ENCODE measurements at places on chromosomes 12 and 14.

GRCh38 chr12:111569363-111570083 lies 29.6 kb downstream of the ATXN2 start:
- no peak overlapping the region for H3K4me3 ChIP-seq
- peaks cover 10% of the 10 kb centered on the region for H3K4me1 ChIP-seq
- no peaks in the 10 kb centered on the region for H3K27me3 ChIP-seq
- DNase-seq: no peak

DNA sequence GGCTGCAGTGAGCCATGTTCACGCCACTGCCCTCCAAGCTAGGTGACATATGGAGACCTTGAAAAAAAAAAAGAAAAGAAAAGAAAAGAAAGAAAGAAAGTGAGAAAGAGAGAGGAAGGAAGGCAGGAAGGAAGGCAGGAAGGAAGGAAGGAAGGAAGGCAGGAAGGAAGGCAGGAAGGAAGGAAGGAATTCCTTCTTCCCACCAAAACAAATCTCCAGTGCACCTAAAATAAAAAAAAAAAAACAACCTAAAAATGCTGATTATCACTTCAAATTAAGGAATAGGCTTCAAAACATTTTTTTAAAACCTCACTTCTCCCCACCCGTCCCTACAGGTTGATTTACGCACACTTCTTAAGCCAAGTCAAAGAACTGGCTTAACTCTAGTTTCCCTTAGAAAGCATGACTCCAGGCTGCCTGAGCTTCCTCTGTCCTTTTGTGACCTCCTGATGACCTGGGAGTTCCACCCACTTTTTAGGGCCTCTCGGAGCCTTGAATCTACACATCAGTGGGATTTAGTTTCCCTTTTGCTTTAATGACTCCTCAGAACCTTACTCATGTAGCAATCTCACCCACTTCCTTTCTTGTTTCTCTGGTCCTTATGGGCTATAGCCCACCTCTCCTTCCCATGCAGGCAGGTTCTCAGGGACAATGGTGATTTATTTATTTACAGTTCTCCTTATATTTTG lies 18.6 kb downstream of the DUSP6 start:
- DNase-seq: no peak
- peaks cover 3% of the 10 kb centered on the region for H3K27me3 ChIP-seq
- peak overlapping the region; percentile 35 for H3K4me3 ChIP-seq
- no peak overlapping the region for H3K27ac ChIP-seq
- peaks cover 11% of the 10 kb centered on the region for H3K4me1 ChIP-seq

- DNase-seq: no peak
- H3K36me3 ChIP-seq: no peaks in the 10 kb centered on the region
- no peak overlapping the region for H3K4me3 ChIP-seq
- H3K27me3 ChIP-seq: peaks cover 2% of the 10 kb centered on the region
- H3K4me1 ChIP-seq: no peaks in the 10 kb centered on the region
These were observed 1435.9 kb upstream of the TMEM132C start for GRCh38 chr12:126830778-126831680.

DNA sequence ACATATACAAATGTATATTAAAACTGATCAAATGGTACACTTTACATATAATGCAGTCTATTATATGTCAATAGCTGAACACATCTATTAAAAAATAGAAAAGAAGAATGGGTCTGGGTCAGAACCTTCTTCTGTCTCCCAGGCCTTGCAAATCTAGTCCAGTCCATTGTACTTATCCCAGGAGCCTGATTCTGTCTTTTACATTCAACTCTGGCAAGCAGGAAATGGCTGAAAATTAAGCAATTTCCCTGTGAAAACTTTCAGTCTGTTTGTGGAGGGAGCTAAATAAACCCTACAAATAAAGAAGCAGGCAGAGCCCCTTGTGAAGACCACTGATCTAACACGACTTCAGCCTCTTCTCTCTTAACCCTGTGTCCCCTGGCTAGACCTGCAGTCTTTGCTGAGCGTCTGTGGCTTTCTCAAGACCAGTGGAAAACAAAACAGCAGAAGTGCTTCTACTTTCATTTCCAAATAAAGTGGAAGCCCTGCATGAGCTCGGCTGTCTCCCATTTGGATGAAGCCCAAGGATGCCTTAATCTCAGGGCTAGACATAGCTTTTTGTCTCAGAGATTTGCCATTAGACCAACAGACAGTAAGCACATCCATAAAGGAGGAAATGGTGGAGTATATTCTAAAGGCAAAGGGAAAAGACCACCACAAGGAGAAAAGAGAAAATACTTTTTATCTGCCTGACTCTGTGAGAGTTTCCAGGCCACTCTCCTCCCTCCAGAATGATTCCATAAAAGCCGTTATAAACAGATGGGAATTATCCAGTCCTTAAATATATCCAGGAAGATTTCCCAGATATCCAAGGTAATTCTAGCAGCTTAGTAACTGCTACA lies 48.2 kb downstream of the CRACR2A start:
- H3K27ac ChIP-seq: no peak overlapping the region
- no peak overlapping the region for H3K4me3 ChIP-seq
- no peak for DNase-seq
- H3K27me3 ChIP-seq: no peaks in the 10 kb centered on the region

- no peaks in the 10 kb centered on the region for H3K27me3 ChIP-seq
- peaks cover 69% of the 10 kb centered on the region for H3K36me3 ChIP-seq
- H3K27ac ChIP-seq: peak overlapping the region; percentile 74
These were observed 7.9 kb upstream of the ITFG2 start for GRCh38 chr12:2804393-2805142.

GRCh38 chr12:113142173-113142885 lies 6.8 kb upstream of the RASAL1 start:
- H3K4me3 ChIP-seq: peak overlapping the region; percentile 19
- H3K4me1 ChIP-seq: peaks cover 25% of the 10 kb centered on the region
- no peaks in the 10 kb centered on the region for H3K36me3 ChIP-seq
- no peak for DNase-seq
- peak overlapping the region; percentile 88 for H3K27ac ChIP-seq

DNA sequence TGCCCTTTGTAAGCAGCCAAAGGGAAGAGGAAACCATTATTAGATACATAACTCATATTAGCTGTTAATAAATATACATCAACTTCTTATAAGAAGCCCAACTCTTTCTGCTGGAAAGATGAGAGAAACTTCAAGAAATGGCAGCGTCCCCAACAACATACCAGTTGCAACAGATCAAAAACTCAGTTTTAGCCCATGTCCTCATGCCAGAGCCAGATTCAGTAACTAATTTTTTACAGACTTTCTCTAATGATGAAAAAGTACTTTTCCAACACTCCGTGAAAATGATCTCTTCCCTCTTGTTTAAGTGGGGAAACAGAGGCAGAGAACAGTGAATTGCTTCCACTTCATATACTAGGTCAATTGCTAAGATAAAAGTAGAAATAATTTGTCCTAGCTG lies 206.8 kb upstream of the NUDT4 start:
- DNase-seq: no peak
- H3K27me3 ChIP-seq: no peaks in the 10 kb centered on the region
- no peak overlapping the region for H3K4me3 ChIP-seq
- H3K4me1 ChIP-seq: peaks cover 34% of the 10 kb centered on the region

- no peaks in the 10 kb centered on the region for H3K27me3 ChIP-seq
- no peaks in the 10 kb centered on the region for H3K36me3 ChIP-seq
- no peak overlapping the region for H3K4me3 ChIP-seq
These were observed 514.2 kb downstream of the VRK1 start for GRCh38 chr14:97311411-97311810.

DNA sequence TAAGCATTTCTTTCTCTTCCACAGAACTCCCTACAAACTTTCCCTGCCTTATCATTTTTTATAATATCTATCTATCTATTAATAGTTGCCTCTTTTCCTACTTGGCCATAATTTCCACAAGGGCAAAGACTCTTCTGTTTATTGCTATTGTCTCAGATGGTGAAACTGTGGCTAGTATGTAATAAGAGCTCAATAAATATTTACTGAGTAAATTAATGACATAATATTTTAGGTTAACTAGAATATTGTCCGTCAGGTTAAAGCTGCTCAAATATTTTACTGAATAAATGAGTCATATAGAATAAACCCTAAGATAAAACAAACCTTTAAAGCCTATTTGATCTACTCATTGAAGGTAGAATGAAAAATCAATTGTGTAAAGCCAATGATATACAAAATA lies 240.5 kb downstream of the PPFIA2 start:
- no peaks in the 10 kb centered on the region for H3K36me3 ChIP-seq
- DNase-seq: no peak
- H3K4me3 ChIP-seq: no peak overlapping the region
- H3K27me3 ChIP-seq: no peaks in the 10 kb centered on the region
- no peak overlapping the region for H3K27ac ChIP-seq

DNA sequence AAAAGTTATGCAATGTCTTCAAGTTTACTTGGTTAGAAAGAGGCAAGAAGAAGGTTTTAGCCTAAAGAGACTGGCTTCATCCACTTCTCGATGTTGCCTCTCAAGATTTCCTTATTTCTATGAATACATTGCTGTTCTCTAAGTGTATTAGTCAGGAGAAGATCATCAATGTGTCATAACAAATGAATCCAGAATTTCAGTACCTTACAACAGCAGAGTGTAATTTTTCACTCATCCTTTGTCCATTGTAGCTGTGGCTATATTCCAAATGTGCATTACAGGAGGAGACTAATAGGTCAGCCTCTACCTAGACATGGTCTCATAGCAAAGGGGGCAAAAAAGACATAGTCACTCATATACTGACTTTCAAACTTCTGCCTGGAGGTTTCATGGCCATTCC lies 579.1 kb downstream of the PRKD1 start:
- no peak for DNase-seq
- H3K36me3 ChIP-seq: no peaks in the 10 kb centered on the region
- H3K4me3 ChIP-seq: no peak overlapping the region
- H3K4me1 ChIP-seq: no peaks in the 10 kb centered on the region
- H3K27me3 ChIP-seq: no peaks in the 10 kb centered on the region

DNA sequence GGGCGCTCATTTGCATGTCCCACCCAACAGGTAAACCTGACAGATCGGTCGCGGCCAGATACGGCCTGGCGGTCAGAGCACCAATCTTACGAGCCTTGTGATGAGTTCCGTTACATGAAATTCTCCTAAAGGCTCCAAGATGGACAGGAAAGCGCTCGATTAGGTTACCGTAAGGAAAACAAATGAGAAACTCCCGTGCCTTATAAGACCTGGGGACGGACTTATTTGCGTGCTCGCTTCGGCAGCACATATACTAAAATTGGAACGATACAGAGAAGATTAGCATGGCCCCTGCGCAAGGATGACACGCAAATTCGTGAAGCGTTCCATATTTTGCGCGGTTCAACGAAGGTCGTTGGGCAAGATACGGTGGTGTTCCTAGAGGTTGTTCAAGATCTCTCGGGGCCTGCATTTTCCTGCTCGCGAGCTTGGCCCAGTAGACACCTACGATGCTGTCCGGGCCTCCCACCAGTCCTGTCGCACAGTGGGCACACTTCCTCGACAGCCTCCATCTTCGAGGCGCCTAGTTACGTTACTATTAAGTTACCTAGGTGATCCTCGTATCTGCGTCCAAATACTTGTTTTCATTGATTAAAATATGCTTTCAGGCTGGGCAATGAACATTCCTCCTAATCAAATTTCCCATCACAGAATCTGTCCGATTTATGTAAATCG lies at the start of gene RNU6-7:
Gene RNU6-7 (plus strand): TSS at position 230 of the 675 bp plus-strand sequence.
- H3K36me3 ChIP-seq: peaks cover 10% of the 10 kb centered on the region
- peaks cover 51% of the 10 kb centered on the region for H3K4me1 ChIP-seq
- H3K27ac ChIP-seq: peak within 1 kb of the TSS; percentile 100
- H3K27me3 ChIP-seq: no peaks in the 10 kb centered on the region

GRCh38 chr12:89238593-89238992 lies 113.7 kb downstream of the DUSP6 start:
- no peaks in the 10 kb centered on the region for H3K36me3 ChIP-seq
- H3K4me3 ChIP-seq: no peak overlapping the region
- no peak overlapping the region for H3K27ac ChIP-seq

DNA sequence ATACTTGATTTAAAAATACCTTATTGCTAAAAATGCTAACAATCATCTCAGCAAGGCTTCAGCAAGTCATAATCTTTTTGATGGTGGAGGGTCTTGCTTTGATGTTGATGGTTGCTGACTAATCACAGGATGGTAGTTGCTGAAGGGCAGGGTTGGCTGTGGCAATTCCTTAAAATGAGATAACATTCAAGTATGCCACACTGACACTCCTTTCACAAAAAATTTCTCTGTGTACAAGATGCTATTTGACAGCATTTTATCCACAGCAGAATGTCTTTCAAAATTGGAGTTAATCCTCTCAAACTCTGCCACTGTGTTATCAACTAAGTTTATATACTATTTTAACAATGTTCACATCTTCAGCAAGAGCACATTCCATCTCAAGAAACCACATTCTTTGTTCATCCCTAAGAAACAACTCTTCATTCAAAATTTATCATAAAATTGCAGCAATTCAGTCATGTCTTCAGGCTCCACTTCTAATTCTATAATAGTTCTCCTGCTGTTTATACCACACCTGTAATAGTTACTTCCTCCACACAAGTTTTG lies 16.1 kb downstream of the SCAF11 start:
- peaks cover 65% of the 10 kb centered on the region for H3K36me3 ChIP-seq
- DNase-seq: no peak
- no peaks in the 10 kb centered on the region for H3K27me3 ChIP-seq
- H3K27ac ChIP-seq: peak overlapping the region; percentile 30

DNA sequence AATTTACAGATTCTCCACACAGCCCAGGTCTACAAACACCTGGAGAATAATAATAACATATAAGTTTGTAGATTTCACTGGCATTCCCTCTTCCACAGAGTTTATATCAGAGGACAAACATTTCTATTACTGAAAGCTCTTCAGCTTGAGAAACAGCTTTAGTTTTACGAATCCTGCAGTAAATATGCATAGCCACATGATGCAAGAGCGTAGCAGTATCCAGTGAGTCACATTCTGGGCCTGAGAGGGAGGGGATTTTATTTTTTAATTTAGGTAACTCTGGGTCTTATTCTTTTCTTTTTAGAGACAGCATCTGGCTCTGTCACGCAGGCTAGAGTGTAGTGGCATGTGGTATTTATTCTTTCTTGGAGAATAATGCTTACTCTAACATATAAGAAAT lies 1002.8 kb downstream of the TRHDE start:
- no peaks in the 10 kb centered on the region for H3K36me3 ChIP-seq
- H3K27ac ChIP-seq: no peak overlapping the region
- H3K4me3 ChIP-seq: no peak overlapping the region
- no peaks in the 10 kb centered on the region for H3K4me1 ChIP-seq
- no peaks in the 10 kb centered on the region for H3K27me3 ChIP-seq
- no peak for DNase-seq

DNA sequence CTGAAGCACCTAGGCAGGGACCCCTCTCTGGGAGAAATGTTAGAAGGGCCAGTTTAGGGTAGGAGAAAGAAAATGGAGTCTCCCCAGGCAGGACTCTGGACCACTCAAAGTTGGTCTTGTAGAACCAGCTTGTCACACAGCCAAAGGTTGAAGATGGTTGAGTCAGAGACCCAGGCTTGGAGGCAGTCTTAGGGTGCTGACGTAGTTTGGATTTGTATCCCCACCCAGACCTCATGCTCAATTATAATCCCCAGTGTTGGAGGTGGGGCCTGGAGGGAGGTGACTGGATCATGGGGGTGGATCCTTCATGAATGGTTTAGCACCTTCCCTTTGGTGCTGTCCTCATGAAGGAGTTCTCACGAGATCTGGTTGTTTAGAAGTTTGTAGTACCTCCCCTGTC lies 121.2 kb downstream of the CRACR2A start:
- H3K4me1 ChIP-seq: no peaks in the 10 kb centered on the region
- no peak overlapping the region for H3K4me3 ChIP-seq
- H3K36me3 ChIP-seq: peaks cover 76% of the 10 kb centered on the region
- DNase-seq: no peak

Data from activated B cell treated with CpG ODN at 0.5 μM for 24 hours (primary cell).